ENCODE measurements at places on chromosomes 5 and 9.

- no peak for DNase-seq
These were observed 78.1 kb upstream of the MAMDC2 start for GRCh38 chr9:69965416-69966145.

DNA sequence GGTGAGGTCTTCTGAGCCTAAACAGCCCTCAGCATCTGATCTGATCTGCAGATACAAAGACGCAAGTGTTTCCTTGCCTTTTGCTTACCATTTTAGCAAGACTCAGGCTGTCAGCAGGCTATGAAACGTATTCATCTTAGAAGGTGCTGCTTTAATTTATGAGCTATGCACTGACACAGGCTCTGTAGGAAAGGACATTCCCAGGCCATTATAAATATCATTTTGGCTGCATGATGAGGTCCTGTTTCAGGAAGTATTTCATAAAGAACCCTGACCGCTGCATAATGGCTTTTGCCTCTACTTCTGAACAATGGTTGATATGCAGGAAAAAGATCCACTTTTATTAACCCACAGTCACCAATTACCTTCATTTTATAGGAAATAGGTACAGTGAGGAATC is 98.4 kb upstream of the CAST start:
- no peak for DNase-seq

GRCh38 chr5:132385326-132386105 is 16.0 kb downstream of the SLC22A5 start:
- no peak for DNase-seq

GRCh38 chr9:97220894-97221477 is 86.5 kb upstream of the CCDC180 start:
- DNase-seq: no peak

DNA sequence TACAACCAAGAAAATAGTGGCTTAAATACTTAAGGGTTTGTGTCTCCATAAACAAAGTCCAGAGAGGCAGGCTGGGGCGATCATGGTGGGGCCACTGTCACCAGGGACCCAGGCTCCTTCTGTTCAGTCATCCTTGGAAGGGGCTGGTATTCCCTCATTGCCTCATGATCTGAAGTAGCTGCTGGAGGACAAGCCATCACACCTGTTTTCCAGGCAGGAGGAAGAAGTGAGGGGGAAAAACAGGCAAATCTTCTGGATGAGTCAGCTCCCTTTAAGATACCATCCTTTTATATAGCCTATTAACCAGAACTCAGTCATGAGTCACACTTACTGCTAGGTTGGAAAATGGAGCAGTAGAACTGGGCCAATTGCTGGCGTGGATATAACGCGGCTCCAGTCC is 92.3 kb downstream of the DAP start:
- no peak for DNase-seq

- DNase-seq: no peak
These were observed 3.6 kb upstream of the CTXN3 start for GRCh38 chr5:127645300-127645726.

- no peak for DNase-seq
These were observed 55.9 kb downstream of the MRPL36 start for GRCh38 chr5:1743769-1744085.

DNA sequence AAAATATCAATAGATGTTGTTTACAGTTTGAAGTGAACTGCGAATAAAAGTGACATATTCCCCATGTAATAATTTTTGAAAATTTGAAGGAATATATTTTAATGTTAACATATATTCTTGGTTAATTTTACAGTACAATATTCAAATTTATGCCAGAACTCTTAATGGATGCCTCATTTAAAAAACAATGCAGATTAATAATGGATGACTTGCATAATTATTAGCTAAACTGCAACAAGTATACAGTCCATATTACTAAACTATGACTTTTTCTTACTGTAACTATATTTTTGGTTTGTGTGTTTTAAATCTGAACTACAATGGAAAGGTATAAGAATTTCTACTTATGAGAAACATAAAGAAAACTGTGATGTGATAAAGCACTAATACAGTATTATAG is 1390.1 kb downstream of the PTPRD start:
- no peak for DNase-seq

- DNase-seq: no peak
These were observed 3.1 kb downstream of the RHOBTB3 start for GRCh38 chr5:95734187-95734586.

GRCh38 chr5:135593141-135593540 is 14.3 kb upstream of the CXCL14 start:
- DNase-seq: no peak

DNA sequence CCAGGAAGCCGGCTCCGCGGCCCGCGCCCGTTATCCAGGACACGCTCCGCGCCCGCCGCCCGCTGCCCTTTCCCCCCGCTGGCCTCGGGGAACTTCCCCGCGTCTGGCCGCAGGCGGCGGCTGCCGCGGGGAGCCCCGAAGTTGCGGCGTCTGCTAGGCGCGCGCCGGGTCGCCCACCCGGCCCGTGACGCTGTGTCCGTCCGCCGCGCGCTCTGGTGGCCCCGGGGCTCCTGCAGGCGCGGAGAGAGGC is 621 bp upstream of the GCNT4 start:
- no peak for DNase-seq

DNA sequence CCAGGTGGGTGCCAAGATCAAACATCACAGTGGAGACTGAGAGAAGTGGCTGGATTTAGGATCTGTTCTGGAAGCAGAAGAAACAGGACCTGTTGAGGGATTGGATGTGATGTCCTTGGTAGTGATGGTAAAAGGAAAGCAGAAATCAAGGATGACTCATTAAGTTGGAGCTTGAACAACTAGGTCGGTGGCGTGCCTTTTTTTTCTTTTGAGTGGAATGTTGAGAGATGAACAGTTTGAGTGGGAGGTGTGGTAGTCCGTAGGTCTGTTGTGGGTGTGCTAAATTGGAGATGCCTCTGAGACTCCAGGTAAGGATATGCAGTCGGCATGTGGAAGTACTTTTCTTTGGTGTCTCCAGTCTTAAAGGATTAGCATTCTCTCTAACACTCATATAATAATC is 92.1 kb upstream of the IL12B start:
- DNase-seq: no peak

DNA sequence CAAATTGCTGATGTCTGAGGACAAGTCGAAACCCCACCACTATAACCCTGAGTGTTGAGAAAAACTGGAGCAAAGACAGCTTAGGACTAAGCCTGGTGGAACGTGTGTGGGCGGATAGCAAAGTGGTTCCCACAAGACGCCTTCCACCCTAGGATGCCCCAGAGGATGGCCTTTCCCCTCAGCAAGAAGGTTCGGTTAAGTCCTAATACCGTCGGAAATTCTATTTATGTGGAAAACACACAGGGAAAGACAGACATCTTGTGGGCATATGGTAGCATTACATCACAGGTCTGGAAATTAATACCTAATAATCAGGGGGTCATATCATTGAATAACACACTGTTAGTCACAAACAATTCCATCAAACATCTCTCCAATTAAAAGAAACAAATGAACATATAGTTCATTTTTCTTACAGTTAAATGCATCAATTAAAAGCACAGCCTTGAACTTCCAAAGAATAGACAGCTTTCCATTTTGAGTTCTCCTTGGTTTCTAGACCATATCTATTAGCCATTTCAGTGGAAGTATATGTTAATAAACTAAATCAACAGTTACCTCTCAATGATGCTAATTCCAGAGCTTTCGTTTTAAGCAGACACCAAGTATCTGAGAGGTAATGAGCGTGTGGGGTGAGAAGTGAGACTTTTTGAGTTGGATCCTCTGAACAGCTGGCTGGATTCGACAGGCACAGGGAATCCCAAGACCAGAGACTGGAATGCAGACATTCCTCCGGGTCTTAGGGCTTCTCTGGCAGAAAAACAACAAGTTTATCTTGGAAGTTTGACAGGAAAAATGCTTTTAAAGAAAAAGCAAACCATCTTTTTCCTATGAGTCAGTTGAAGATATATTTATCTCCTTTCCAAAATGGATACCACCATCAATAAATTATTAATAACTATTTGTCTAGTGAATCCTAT is 2.9 kb upstream of the ICE1 start:
- DNase-seq: no peak

DNA sequence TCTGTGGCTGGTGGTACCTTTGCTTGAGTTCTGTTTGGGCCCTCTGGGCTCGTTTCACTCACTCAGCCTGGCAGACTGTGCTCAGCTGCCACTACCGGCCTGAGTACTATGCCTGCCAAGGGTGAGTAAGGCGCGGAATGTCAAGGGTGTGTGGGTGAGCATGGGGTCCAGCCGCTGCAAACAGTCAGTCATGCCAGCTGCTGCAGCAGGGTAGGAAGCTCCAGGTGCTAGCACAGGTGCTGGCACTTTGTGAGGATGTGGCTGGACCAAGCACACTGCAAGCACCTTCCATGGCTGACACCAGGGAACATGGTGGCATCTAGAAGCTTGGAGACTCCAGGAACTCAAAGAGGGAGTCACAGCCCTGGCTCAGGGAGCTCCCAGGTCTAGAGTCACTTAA is 368.6 kb upstream of the ACO1 start:
- no peak for DNase-seq

DNA sequence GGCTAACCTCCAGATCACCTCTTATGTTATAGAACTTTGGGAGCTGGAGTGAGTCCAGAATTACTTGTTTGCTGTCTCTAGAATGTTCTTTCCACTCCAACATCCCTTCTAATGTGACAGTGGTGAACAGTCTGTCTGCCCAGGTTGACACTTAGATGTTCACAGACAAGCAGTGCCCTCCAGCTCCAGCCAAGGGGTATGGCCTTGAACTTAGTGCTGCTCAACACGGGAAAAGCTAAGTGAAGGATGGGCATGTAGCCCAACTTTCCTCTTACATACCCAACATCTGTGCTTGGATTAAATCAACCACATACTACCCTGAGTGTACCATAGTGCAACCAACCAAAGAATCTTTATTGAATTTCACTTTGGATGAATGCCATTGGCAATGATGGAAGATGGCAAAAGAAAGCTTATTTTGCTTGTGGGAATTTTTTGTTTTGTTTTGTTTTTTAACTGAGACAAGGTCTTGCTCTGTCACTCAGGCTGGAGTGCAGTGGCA is 201.2 kb downstream of the NXNL2 start:
- DNase-seq: no peak

DNA sequence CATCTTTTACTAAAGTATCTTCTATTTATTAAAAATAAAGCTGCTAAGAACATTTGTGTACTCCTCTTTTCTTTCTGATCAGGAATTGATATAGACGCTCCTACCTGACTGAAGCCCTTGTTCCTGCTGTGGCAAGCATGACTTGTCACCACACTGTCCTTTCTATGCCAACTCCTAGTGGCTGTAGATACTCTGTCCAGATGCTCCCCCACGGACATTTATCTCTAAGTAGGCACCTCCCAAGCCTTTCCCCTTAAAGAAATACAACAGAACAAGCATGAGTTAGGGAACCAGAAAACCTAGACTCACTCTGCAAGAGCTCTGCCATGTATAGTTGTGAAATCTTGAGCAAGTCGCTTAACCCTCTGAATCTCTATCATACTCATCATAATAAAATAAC is 53.2 kb downstream of the FAM114A2 start:
- no peak for DNase-seq

- no peak for DNase-seq
These were observed 66.0 kb upstream of the GNA14 start for GRCh38 chr9:77714077-77714549.

- no peak for DNase-seq
These were observed 111.3 kb upstream of the PAPPA start for GRCh38 chr9:116042321-116042720.

- no peak for DNase-seq
These were observed 17.9 kb upstream of the RICTOR start for GRCh38 chr5:39091940-39092580.

- no peak for DNase-seq
These were observed 101.7 kb downstream of the GDNF start for GRCh38 chr5:37738057-37738691.

- no peak for DNase-seq
These were observed 1.3 kb downstream of the NIPBL start for GRCh38 chr5:36877667-36878391.

GRCh38 chr5:102740515-102740914 is 14.6 kb upstream of the PAM start:
- no peak for DNase-seq

DNA sequence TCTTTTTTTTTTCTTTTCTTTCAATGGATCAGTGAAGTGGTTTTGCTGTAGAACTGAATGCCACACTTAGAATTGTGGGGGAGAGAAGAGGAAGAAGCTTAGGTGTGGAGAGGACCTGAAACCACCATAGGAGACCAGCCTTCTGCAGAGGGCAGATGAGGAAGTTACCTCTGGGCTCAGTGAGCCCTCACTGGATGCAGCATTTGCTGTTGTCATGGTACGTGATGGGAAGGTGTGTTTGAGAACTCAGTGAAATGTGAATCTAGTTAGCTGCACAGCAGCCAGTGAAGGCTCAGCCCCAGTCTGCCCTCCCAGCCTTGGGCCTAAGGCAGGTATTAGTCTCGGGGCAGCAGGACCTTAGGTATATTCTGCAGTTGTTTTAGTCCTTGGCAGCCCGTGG is 17.5 kb downstream of the CYFIP2 start:
- DNase-seq: no peak

- DNase-seq: no peak
These were observed 1061.3 kb upstream of the DMAC1 start for GRCh38 chr9:8860925-8861324.

DNA sequence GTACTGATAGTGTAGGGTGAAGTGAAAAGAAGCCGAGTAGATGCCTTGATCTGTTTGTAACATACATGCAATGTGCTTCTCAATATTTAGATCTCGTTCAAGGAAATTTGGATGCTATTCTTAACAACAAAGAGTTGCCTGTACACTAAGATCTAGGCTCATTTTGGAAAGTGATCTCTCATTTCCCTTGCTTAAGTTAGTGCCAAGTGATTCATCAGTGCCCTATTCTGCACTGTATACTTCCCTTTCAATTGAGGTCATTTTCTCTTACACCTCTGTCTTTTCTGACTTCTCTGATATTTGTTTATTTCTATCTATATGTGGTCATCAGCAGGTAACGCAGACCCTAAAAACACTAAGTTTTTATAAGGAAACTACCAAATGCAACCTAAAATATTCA is 528.6 kb upstream of the PTPRD start:
- DNase-seq: no peak

GRCh38 chr9:99579964-99580363 is 241.7 kb upstream of the NR4A3 start:
- DNase-seq: no peak

- DNase-seq: no peak
These were observed 256.5 kb upstream of the NFIL3 start for GRCh38 chr9:91680106-91680505.
